ENCODE measurements at places on chromosomes 12 and 14.

- no peak for DNase-seq
Measured at GRCh38 chr12:92707926-92708325, 5.1 kb downstream of the PLEKHG7 start.

GRCh38 chr12:24034160-24034559 lies 84.7 kb upstream of the SOX5 start:
- DNase-seq = no peak

DNA sequence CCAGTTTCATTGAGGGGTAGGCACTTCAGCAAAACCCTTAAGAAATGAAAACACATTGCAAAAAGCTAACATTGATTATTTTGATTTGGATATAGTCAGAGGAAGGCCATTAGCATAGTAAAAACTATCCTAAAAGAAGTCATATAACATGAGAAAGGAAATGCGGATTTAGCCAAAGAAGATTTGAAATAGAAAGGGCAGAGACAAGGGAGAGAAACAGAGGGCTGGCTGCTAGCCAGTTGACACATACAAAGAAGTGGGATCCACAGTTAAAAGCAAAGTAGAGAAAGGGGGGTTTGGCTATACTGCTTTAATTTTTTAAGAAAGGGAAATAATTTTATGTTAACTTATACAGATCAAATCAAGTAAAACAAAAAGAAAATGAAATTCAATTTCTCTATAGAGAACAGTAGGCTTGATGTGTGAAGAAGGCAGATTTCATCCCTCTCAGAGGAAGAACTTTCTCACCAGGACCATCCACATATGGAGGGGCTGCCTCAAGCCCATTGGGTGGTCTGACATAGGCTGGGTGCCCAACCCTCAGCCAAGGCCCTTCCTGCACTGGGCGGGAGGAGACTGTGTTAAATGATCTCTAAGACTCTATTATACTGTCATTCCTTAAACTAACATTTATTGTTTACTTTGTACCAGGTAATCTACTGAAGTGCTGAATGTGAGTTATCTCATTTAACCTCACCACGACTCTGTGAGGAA lies 420.3 kb downstream of the CCDC91 start:
- DNase-seq = no peak

DNA sequence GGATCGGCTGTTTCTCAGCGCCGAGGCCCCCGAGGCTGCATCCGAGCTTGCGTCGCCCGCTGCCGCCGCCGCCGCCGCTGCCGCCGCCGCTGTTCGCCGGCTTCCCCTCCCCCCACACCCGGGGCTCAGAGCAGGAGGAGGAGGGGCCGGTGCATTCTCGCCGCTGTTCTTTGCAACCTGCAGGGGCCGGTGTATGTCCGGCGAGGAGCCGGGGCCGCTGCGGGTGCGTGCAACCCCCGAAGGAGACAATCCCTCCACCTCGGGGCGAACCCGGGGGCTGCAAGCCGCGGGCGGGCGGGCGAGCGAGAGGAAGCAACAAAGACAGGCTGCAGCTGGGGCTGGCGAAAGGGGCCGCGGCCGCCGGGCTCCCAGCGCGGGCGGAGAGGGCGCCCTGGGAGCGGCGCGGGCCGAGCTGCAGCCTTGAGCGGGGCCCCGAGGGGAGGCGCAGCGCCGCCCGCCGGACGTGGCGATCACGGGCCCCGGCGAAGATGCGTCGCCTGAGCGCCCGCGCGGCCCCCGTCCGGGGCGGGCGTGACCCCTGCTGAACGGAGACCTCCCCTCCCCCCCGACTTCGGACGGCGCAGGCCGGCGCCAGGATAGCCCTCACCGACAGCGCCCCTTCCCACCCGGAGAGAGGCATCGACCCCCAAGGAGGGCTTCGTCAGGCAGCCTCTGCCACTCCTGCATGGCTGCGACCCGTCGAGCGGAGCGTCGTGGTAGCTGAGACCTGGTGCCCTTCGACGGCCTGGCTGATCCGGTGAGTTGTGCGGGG lies 702 bp downstream of the FAM222A start:
- DNase-seq = peak; percentile 56

GRCh38 chr14:25090716-25091454 lies 40.9 kb upstream of the STXBP6 start:
- DNase-seq = no peak

DNA sequence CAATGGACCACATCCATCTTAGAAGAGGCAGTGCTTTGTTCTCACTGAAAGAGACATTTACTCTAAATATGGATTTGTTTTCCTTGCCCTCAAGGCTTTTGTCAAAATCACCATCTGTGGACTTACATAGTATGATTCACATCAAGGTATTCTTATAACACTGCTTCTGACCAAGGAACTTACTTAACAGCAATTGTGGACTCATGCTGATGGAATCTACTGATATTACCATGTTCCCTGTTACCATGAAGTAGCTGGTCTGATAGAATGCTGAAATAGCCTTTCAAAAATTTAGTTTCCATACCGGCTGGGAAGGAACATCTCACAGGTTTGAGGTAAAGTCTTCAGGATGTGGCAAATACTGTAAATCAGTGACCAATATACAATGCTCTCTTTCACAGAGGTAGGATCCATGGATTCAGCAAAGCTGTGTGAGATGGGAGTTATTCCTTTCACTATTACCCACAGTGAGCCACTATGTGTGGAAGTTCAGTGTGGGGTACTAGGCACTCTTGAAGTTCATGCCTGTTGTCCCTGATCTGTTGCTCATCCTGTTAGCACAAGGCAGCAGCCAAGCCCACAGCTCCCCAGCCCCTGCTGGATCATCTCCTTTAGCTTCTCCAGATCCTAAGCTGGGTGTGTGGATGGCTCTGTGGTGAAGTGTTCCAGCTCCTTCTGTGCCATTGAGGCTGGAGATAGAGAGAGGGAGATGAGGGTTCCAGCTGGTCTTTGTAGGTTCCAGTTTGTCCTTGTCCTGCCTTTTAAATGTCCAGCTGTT lies 126.4 kb downstream of the ATP23 start:
- DNase-seq = no peak

DNA sequence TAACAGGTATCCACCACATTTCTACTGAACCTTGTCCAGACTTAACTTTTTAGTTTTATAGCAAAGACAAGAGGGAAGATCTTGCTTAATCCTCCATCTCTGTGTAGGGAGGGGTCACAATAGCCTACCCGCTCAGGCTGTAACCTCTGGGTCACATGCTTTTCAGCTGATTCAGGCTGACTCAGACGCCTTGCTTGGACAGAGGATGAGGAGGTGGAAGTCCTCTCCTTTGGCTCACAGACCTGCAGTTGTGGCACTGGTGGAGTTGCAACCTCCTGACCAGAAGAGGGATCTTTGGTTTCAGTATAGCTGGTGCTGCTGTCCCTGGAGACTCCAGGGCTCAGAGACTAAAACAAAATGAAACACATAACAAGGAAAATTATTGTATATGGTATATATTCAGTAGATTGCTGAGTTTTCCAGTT lies 16.2 kb downstream of the ACIN1 start:
- no peak for DNase-seq

DNA sequence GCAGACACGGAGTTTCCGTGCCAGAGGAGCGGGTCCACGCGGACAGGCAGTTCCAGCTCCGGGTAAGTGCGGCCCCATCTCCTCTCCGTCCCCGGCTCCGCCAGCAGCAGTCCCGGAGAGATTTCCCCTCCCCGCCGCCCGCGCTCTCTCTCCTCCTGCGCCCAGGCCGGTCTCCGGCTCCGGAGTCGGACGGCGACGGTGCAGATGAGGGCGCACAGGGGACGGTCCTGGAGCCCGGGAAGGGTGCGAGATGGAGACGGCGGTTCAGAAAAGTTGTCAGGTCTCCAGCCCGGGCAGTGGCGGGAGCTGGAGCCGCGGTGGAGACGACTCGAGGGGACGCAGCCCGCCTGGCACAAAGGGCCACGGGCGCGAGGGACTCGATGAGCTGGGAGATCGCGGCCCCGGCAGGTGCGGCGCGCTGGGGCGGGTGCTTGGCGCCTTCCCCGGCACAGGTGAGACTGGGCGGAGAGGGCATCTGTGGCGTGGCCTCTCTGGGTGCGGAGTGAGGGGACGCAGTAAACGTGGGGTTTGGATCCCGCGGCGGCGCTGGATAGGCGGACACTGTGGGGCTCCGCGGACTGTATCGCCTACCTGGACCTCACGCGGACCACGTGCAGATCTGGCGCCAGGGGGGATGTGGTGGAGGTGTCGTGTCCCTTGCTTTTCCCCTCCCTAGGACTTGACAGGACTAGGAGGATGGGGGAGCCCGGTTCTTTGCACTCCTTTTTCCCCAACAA lies 1540.3 kb upstream of the TMEM132C start:
- no peak for DNase-seq

GRCh38 chr14:80659783-80660182 lies 281.8 kb downstream of the CEP128 start:
- no peak for DNase-seq

DNA sequence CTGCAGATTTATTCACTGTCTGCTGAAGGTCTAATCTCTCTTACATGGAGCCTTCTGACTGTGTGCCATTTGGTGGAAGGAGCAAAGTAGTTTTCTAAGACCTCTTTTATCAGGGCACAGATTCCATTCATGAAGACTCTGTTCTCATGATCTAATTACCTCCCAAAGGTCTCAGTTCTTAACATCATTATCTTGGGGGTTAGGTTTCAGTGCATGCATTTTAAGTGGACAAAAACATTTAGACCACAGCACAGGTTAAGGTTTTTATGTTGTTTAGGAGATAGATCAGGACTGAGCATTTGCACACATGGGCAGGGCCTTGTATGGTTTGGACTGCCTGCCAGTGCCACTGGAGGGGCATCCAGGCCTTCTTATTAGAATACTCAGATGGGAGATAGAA lies 746.1 kb downstream of the C12orf50 start:
- no peak for DNase-seq

DNA sequence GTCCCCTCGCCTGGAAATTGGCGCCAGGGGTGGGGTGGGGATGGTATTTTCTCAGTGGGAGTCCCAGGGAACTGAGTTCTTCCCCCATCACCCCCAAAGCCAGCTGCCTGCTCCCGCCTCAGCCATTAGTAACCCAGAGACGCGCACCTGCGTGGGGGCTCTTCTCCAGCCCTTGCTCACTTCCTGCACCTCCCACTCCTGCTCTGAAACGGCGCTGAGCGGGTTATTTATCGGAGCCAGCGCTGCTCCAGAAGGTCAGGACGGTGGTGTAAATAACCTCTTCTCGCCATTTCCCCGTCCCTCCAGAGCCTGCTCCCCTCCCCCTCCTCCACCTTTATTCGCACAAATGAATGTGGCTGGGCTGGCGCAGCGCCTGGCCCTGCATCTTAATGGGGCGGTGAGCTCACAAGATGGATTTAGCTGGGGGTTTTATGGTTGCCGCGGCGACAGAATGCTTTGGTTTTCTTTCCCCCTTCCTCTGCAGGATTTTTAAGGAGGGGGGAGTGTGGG lies 12.2 kb downstream of the GPR84 start:
- DNase-seq = peak; percentile 26

DNA sequence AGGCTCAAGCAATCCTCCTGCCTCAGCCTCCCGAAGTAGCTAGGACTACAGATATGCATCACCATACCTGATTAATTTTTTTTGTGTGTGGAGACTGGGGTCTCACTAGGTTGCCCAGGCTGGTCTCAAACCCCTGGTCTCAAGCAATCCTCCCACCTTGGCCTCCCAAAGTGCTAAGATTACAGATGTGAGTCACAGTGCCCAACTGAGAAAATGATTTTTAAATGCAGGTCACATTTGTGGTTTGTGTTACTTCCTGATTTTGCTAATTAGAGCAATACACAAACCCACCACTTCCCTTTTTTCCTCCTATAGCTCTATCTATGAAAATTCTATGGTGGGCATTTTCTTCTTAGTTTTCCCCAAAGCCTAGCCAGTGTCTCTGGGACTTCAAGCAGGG lies 45.5 kb upstream of the TMEM263 start:
- DNase-seq = no peak

GRCh38 chr14:67698179-67698578 lies 2.6 kb upstream of the RDH11 start:
- DNase-seq = no peak

- DNase-seq = no peak
Measured at GRCh38 chr12:119803381-119803791, 73.7 kb downstream of the CIT start.

- DNase-seq = no peak
Measured at GRCh38 chr12:5628501-5628900, 196.6 kb downstream of the NTF3 start.

Measured in CD4-positive, alpha-beta T cell treated with Interleukin-10 for 1 hour (primary cell).